ENCODE measurements at places on chromosomes 3 and 15.

DNA sequence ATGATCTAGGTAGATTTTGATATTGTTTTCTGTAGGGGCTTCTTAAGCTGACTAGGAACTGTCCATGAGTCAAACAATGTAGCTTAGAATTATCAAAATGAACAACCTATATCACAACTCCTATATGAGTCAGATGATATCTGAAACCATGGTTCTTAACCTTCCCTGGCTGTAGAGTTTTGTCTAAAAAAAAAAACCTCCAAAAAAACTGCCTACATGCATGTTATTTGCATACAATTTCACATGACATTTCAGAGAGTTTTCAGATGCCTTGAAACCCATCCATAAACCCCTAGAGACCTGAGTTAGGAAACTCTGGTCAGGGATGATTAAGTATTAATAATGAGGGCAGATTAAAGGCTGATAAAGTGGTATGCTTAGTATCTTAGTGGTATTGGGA, 157.0 kb downstream of the CHST2 start:
- no peak for DNase-seq

- DNase-seq = no peak
These were observed 29.2 kb downstream of the PXK start for GRCh38 chr3:58361866-58362265.

DNA sequence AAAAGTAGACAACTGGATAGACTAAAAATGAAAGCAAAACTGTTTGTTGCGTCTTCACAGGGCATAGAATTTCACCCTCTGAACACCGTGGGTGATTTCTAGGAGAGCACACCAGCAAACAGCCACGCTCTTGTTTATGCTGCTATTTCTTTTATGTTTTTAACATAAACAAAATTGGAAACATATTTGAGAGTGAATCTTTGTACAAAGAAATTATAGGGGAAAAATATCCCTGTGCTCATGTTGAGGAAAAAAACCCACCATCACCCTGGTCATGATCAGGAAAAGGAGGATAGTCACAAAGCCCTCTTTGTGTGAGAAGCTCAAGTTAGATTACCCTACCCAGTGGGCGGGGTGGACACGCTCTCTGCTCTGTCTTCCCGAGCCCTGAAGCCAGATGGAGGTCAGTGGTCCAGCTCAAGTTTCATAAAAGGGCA, 313.3 kb downstream of the SATB1 start:
- no peak for DNase-seq

DNA sequence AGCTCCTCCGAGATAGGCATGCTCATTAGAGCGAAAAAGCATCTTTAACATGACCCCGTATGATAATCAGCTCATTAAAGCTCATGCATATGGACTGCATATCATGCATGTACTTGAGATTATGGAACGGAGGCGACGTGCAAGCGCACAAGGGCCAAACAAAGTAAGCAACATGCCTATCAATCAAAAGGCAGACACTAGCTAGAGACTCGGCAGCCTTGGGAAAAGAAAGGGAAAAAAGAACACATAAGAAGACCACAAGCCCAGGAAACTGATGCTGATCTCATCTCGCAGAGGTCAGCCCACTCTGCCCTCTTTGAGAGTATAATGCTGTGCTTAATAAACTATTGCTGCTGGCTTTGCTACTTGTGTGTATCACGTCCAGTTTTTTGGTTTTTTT, 2.6 kb upstream of the ACOX2 start:
- no peak for DNase-seq

DNA sequence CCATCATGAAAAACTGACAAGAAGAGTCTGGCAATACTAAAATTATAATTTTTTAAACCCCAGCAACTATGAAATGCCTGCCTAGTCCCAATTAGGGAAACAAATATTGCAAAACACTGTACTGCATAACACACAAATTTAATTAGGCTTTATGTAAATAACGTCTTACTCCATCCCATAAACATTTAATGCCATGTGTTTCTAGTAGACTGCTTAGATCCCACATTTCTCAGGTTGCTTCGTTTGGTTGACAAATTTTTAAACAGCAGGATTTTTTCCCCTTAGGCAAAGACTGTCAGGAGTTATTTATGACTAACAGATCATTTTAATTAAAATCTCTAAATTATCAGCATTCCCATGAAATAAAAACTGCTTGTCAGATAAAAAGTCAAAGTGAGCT, 29.9 kb downstream of the EIF2AK4 start:
- DNase-seq = no peak

GRCh38 chr15:72912996-72913395, 129.4 kb upstream of the ADPGK start:
- no peak for DNase-seq

DNA sequence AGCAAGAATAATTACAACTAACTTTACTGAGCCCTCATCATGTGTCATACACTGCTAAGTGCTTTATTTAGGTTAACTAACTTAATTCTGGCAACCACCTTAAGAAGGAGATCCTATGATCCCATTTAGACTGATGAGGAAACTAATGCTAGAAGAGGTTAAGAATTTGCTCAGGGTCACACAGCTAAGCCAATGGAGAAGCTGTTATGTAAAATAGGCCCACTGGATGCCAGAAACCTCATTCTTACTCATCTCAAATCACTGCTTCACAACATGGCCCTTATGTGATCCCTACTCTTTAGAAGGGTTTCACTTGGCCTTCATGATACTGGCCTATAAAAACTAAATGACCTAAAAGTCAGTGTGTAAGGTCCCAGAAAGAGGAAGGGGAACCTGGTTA, 41.2 kb downstream of the IMPG2 start:
- DNase-seq = no peak

DNA sequence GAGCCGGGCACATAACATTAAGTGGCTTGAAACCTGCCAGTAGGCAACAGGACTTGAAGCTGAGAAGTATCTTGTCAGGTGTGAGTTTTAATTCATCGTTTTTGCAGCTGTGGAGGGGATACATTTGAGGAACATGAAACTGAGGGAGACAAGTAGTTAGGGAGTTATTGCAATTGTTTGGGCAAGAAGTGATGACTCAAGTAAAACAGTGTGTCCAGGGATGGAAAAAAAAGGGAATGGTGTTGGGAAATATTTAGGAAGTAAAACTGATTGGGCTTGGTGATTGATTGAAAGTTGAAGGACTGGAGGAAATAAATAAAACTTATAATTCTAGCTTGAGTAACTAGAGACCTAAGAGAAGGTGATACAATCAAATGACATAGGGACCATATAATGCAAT, 85.5 kb downstream of the NCEH1 start:
- no peak for DNase-seq

All from stimulated activated CD4-positive, alpha-beta T cell treated with anti-CD3 and anti-CD28 coated beads, Interleukin-2, amount 100 ng/mL, for 24 hours (primary cell).